ENCODE measurements at places on chromosomes 2 and 18. TPM values are rescaled to one million over a fixed set of nuclear protein-coding genes. Genes with fewer than 3 reads are reported as not detected.

The PIEZO2 gene
- 11.0 TPM for total RNA-seq

The SIX3 gene
- not detected for total RNA-seq

The ITGAV gene
- 60.7 TPM for total RNA-seq

The TNS1 gene
- 18.7 TPM for total RNA-seq

The MYO3B gene
- 1.2 TPM for total RNA-seq

The WNT10A gene
- total RNA-seq, result 0.27 TPM

The PSMA8 gene
- not detected for total RNA-seq

The MARS2 gene
- 11.3 TPM for total RNA-seq

The CAPN14 gene
- total RNA-seq, result 2.8 TPM

The C2orf76 gene
- 13.2 TPM for total RNA-seq

The TMEFF2 gene
- 88.4 TPM for total RNA-seq

The FECH gene
- total RNA-seq, result 21.3 TPM

The ICOS gene
- not detected for total RNA-seq

The MOGAT1 gene
- not detected for total RNA-seq

The RAX gene
- 2.0 TPM for total RNA-seq

The SLC25A52 gene
- 0.45 TPM for total RNA-seq

The REG1B gene
- not detected for total RNA-seq

The PLGLB1 gene
- total RNA-seq, result 13.8 TPM

The CIB4 gene
- not detected for total RNA-seq

The ZAP70 gene
- 0.45 TPM for total RNA-seq

The TRIP12 gene
- total RNA-seq, result 206 TPM

The ABCG8 gene
- 0.27 TPM for total RNA-seq

The COL4A4 gene
- 3.0 TPM for total RNA-seq

The TEX44 gene
- not detected for total RNA-seq

The PLGLB2 gene
- total RNA-seq, result 7.3 TPM

The RND3 gene
- 101 TPM for total RNA-seq

The VAMP8 gene
- 1.6 TPM for total RNA-seq
